Renal cortex interstitium (tissue), 15 donors: ENCODE measurements at places on chromosomes 7 and 10.

DNA sequence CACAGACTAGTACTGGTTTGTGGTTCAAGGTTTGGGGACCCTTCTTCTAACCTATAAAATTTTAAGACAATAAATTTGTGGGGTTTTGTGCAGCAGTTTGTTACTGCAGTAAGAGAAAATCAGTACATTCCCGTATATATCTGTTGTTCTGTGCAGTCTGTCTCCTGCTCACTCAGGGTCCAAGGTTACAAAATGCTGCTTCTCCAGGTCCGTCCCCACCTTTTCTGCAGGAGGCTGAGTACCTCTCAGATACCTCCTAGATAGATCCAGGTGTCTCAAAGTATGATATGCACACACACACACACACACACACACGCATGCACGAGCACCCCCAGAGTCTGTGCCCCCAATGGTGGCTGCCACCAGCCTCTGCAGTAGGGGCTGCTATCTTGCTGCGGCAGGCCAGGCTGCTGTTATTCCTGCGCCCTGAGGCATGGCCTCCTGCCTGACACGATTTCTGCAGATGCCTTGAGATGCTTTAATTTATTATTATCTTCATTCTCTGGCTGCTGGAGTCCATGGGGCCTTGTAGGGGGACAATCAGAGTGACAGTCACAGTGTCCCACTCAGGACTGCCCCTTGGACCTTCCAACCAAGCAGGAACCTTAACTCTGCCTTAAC is 25.2 kb upstream of the ASL start:
- no peak for DNase-seq

- DNase-seq, result no peak
Observed at GRCh38 chr7:84196084-84196503, 1.5 kb upstream of the SEMA3A start.

- no peak for DNase-seq
Observed at GRCh38 chr10:19935176-19935575, 118.9 kb downstream of the PLXDC2 start.

DNA sequence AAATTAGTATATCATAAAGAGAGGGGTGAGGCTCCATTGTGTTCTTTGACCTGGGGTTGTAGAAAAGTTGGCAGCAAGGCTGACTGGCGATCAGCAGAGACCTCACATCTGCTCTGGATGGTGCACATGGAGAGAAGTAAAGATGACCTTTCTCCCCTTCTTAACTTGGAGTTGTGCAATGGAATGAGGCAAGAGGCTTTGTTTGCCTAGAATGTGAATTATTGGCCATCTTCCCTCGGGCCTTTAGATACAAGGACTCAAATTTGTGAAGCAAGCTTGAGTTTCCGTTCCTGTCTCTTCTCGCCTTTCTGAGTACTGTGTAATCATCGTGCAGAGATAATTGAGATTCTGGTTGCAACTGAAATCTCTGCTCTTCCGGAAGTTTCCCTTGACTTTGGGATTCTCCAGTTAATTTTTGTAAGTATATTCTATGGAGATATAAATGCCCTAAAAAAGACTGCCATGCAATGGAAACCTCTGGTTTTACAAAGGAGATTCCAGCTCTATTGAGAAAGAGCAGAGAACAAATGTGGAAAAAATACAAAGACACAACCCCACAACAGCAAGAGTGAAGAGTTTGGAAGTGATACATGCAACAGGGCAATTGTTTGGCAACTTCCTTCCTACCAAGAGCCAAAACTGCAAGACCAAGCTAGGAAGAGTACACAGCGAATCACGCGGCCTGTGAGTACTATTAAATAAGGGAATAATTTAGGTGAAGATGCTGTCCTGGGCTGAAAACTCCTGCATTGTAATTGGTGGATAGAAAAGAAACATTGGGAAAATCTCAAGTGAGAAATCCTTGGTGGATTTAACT is 542.3 kb upstream of the NRP1 start:
- DNase-seq, result no peak

- DNase-seq, result peak; percentile 63
Observed at GRCh38 chr7:95596198-95597063, at the start of gene PDK4. Gene PDK4 (minus strand): TSS chr7:95596516. CDS start chr7:95596293, 223 bp downstream.

DNA sequence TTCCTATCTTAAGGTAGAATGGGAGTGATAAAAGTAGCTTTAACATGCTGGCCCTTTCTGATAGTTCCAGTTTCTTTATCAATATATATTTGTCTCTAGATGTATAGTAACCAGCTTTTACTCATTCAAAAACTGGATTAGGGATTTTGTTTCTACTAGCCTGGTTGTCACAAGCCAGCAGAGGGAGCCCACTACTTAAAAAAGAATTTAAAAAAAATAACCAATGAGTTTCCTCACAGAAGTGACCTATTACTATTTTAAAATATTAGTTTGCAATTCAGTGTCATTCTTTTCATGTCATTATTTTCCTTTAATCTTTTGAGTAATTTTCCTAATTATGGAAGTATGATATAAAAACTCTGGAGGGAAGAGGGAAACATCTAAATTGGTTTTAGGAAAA is 142.1 kb downstream of the PHTF2 start:
- peak; percentile 7 for DNase-seq

GRCh38 chr7:75650681-75651080 is 88.1 kb downstream of the HIP1 start:
- DNase-seq, result no peak

- no peak for DNase-seq
Observed at GRCh38 chr10:13730956-13731355, 144.2 kb downstream of the PRPF18 start.
